ENCODE measurements at places on chromosomes 13 and 19.

DNA sequence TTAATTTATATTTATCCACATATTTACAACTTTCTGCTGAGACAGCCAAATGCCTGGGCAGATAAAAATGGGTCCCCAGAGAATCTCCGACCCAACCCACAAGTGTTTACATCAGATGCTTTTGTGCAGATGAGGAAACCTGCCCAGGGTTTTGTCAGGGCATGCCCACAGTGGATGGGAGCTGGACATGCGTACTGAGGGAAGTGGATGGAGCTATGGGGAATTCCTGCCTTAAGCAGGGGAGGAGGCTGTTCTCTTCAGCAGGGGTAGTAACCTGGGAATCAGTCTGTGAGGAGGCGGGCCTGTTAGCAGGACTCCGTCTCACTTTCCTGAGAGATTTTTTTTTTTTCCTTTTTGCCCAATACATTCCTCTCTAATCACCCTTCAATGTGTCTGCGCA, 122.9 kb downstream of the RFC3 start:
- DNase-seq = no peak

GRCh38 chr19:49326165-49326704, 1.2 kb upstream of the SLC6A16 start:
- no peak for DNase-seq

DNA sequence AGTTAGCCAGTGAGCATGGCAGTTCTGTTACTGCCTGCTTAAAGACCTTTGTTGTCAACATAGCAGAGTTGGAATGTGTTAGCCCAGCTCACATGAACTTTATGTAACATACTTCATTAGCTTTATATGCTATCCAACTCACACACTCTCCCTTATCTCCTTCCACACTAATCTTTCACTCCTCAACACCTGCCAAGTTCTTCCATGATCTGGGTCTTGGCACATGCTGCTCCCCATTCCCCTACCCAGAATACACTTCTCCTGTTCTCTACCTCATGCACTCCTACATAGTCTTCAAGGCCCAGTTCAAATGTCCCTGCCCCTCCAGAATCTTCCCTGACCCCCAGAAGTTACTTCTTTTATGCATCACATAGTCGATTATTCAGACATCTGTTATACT, 179.3 kb downstream of the KATNAL1 start:
- no peak for DNase-seq

- DNase-seq = no peak
These were observed 739.4 kb downstream of the LIG4 start for GRCh38 chr13:107475753-107476453.

- DNase-seq = no peak
These were observed 198.0 kb downstream of the PCDH17 start for GRCh38 chr13:57829496-57829895.

DNA sequence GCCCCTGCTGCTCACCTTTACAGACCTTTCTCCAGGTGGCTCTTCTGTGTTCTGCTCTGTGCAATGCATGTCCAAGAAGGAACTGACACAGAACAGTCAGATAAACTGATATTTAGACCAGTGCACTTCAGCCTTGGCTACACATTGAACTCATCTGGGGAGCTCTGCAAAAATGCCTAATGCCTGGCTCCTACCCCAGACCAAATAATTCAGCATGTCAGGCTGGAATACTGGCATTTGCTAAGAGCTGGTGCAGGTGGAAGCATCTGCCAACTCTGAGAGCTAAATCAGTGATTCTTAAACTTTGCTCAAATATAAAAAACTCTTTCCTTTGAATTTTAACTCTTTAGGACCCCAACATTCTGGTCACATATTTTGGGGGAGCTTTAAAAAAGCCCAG, 118.2 kb upstream of the TSC22D1 start:
- no peak for DNase-seq

GRCh38 chr13:76336889-76337844, 549.0 kb downstream of the KCTD12 start:
- no peak for DNase-seq

- DNase-seq = no peak
These were observed 945 bp downstream of the AMER2 start for GRCh38 chr13:25171170-25171516.

- no peak for DNase-seq
These were observed 12.1 kb downstream of the UFM1 start for GRCh38 chr13:38361542-38362262.

GRCh38 chr19:15986701-15987100, 37.9 kb downstream of the OR10H4 start:
- no peak for DNase-seq

DNA sequence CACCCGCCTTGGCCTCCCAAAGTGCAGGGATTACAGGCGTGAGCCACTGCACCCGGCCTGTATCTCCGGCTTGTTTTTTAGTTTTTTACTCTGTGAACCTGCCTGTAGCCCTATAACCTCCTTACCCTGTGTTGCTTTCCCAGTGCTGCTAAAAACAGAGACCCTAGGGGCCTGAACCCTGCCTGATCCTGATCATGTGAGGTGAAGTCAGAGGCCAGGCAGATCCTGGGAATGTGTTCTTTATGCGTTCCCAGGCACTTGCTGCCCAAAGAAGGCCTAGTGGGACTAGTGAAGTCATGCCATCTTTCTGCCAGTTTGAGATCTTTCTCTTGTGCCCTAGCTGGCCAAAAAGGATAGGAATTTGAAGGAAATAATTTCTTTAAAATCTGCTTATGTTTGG, 4.6 kb downstream of the UBA2 start:
- no peak for DNase-seq

DNA sequence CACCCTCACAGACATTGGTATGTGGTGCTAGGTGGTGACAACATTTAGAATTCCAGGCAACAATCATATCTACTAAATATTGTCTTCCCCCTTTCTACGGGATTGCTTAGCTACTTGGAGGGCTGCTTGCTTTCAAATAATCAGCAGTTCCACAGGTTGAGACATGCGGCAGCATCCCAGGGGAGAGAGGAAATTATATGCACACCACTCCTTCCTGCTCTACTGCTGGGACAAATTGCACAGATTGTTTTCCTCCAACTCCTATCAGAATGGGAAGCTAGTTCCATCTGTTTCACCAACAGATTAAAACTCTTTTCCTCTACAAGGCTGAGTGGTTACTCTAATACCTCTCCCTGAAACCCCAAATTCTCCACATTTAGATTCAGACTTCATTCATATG, 275.4 kb downstream of the DNAJC15 start:
- DNase-seq = no peak

DNA sequence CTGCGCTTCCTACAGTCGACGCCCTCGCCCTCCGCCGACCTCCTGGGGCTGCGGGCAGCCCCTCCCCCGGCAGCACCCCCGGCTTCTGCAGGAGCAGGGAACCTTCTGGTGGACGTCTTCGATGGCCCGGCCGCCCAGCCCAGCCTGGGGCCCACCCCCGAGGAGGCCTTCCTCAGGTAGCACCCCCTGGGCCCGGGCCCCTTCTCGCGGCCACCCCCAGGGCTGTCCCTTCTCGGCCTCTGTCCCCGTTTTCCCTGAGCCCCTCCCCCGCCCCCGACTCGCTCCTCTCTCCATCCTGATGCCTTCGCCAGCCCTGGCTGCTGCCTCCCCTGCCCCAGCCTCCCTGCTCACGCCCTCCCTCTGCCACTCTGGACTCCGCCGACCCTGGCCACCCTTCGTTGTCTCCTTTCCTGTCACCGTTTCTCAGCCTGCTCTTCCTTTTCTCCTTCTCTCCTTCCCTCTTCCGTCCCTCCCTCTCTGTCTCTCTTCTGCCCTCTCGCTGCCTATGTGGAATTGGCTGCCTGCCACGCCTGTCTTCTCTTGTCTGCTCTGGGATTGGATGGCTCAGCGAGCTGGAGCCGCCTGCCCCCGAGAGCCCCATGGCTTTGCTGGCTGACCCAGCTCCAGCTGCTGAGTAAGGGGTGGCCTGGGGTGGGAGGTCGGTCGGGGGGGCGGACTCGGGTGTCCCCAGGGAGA, 11.0 kb downstream of the FUZ start:
- DNase-seq = no peak

DNA sequence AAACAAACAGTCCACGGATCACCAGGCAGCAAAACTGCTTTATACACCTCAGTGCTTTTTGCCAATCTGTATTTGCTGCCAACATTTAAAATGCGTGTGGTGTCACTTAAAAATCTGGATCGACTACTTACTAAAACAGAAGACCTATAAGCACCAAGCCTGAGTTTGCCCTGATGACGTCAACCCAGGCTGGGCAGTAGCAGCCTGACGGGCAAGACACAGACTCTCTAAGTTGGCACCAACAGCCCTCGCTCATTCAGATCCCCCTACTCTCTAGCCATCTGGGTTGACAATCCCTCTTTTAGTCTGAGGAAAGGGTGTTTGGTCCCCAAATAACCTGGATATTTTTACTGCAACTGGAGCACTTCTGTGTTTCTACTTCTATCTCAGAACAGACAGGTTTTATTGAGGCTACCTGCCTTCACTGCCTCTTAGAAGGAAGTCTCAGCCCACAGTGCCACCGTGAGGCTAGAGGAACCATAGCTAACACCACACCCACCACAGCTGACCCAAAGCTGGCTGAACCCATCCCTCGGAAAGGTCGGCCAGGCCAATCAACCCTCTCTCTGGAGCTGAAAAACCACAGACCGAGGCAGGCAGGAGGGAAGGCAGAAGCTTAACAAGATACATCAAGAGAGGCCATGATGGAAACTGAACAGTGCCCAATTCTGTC, 6.9 kb downstream of the SUGP2 start:
- DNase-seq = no peak

- no peak for DNase-seq
These were observed 1.4 kb upstream of the TSHZ3 start for GRCh38 chr19:31350693-31351055.

GRCh38 chr13:100039740-100040139, 49.2 kb upstream of the PCCA start:
- no peak for DNase-seq

DNA sequence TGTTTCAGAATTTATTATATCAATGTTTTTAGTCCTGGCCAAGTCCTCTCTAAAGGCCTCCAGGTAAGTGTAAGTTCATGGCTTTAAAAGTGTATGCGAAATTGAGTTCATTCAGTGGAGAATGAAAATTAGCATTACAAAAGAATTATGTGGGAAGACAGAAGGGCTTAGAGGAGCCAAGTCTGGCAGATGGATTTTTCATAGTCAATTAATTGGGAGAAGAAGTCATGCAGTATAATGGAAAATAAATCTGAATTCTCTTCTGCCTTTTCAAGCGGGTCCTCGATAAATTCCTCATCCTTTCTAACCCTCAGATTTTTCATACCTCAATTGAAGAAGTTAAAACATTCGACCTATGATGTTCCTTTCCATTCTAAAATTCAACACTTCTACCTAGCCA, 394.2 kb downstream of the ITGBL1 start:
- no peak for DNase-seq

- no peak for DNase-seq
These were observed 166.9 kb downstream of the DLEU7 start for GRCh38 chr13:50676602-50677001.

- DNase-seq = peak; percentile 18
These were observed 2.8 kb upstream of the A1BG start for GRCh38 chr19:58355908-58356765.
